ENCODE measurements at places on chromosomes 2 and 18.
A peak's percentile ranks its signal among the peaks of the same experiment; 100 is the strongest.

DNA sequence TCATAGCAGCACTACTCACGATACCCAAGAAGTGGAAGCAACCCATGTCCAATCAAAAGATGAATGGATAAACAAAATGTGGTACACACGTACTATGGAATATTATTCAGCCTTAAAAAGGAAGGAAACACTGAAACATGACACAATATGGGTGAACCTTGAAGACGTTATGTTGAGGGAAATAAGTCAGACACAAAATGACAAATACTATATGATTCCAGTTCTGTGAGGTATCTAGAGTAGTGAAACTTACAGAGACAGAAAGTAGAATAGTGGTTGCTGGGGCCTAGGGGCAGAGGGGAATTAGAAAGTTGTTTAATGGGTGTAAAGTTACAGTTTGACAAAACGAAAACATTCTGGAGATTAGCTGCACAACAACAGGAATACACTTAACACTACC lies 24.7 kb downstream of the TLK1 start:
- no peak for DNase-seq

- no peak for DNase-seq
Measured at GRCh38 chr2:137367361-137367760, 596.9 kb upstream of the HNMT start.

- DNase-seq, result no peak
Measured at GRCh38 chr2:146844226-146844990, 1000.4 kb upstream of the ACVR2A start.

GRCh38 chr18:47118981-47119380 lies 31.3 kb downstream of the HDHD2 start:
- DNase-seq, result no peak

DNA sequence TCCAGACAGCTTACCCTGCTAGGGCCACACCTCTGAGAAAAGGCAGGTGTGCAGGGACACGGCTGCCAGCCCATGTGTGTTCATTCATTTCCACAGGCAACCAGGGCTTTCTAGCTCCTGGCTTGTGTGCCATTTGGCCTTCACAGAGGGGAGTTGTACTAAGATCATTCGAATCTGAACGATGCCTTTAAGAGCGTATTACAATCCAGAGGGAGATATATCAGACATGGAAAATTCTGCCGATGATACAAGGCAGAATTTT lies 64.2 kb upstream of the OTOF start:
- DNase-seq, result no peak

DNA sequence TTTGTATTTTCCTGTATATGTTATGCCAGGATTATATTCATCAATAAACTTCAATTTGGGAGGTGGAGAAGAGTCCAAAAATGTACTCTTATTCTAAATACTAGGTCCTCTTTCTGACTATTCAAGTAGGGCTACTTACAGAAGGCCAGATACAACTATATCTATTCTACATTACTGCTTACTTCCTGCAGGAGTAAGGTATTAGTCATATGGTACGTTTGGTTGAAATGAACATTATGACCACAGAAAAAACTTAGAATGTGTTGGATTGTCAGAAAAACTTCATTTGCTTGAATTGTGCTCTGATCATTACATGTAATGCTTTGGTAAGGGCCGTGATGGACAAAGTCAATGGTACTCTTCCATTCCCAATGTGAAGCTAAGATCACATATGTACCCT lies 35.0 kb downstream of the STAT4 start:
- no peak for DNase-seq

GRCh38 chr2:168997794-168998193 lies 33.3 kb downstream of the ABCB11 start:
- DNase-seq, result no peak

GRCh38 chr2:102755284-102755683 lies 6.5 kb upstream of the TMEM182 start:
- DNase-seq, result no peak

GRCh38 chr2:159792599-159792998 lies 5.4 kb downstream of the CD302 start:
- DNase-seq, result no peak

DNA sequence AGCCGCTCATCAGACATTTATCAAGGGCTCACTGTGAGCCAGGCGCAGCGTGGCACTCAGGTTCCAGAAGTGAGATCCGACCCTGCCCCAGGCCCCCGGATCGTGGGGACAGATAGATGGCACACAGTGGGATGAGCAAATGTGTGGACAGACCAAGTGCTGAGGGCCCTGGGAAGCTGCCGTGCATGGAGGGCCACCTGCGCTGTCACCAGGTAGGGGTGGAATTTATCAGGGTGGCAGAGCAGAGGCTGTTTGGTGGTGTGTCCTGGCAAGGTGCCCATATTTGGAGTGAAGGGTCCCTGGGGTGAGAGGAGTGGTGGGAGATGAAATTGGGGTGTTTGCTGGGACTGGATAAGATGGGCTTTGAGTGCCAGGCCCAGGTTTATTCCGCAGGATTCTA lies 92.8 kb upstream of the HS6ST1 start:
- no peak for DNase-seq

DNA sequence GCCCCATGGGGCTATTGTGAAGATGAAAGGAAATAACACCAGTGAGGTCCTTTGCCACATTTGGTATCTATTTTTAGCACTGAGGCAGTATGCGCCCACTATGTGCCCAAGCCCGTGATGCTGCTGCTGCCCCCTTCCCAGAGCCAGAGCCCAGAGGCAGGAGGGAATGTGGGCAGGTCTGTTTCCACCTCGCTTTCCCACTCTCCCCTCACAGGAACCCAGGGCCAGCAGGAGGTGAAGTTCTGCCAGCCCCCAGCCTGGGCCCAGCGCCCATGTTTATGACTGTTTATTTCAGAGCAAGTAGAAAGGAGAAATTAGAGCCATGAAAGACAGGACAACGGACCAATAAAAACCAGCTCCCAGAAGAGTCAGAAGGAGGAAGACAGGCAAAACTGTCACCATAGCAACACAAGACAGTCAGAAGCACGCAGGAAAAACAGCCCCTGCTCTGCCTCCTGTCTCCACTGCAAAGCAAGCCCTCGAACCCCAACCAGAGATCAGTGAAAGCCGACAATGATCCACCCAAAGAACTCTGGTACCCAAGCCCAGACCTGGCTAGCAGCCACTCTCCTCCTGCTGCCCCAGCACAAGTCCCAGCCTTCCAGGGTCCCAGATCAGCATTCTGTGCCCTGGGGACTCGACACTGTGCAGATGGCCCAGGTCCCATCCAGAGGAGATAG lies 1.4 kb downstream of the CYRIA start:
- DNase-seq, result peak; percentile 27

DNA sequence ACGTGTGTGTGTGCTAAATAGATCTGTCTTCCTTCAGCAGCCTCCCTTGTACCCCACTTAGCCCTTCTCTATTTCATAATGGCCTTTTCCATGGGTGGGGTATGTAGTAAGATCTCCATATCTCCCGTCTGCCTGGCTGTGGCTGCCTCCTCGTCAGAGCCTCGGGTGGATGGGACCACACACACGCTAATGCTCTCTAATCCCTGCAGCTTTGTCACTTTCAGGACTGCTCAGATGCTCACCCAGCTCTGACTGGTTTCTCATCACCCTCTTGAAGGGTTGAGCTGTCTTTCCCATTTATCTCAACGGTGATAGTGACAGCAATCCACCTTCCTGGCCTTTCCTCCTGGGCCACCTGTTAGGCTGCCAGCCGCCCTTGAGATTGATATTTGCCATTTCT lies 95.3 kb downstream of the DCC start:
- no peak for DNase-seq

DNA sequence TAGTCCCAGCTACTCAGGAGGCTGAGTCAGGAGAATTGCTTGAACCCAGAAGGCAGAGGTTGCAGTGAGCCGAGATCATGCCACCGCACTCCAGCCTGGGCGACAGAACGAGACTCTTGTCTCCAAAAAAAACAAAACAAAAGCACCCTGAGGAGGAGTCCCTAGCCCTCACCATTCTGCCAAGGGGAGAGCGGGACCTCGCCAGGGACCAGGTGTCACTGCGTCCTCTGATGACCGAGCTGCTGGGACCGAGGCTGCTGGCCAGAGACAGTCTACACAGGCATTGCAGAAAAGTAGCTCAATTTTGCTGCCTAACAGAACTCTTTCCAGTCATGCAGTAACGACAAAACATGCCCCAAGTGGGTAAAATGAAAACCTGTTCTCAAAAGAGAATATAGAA lies 18.4 kb downstream of the NCK2 start:
- no peak for DNase-seq

- DNase-seq, result no peak
Measured at GRCh38 chr2:24054366-24055010, 4.9 kb downstream of the FKBP1B start.

GRCh38 chr2:21916934-21917522 lies 793.3 kb downstream of the TDRD15 start:
- DNase-seq, result no peak

GRCh38 chr2:14284244-14284643 lies 348.3 kb upstream of the LRATD1 start:
- no peak for DNase-seq

- DNase-seq, result no peak
Measured at GRCh38 chr18:75269124-75269680, 58.6 kb downstream of the TSHZ1 start.

GRCh38 chr2:62501794-62502500 lies 4.0 kb downstream of the TMEM17 start:
- no peak for DNase-seq

DNA sequence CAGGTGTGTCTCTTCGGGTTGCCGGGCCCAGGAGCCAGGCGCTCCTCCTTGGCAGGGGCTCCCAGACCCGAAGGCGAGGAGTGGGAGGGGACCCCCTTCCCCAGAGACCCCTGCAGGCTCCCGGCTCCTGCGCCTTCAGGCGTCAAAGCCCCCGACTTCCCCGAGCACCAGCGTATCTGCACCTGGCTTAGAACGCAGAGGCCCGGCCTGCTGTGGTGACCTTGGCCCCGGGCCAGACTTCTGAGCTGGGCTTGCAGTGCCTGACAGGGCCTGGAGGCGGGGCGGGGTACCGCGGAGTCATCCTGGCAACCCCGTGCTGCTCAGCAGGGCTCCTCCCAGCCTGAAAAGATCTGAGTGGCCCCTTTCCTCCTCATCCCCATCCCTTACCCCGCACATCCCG lies 27.0 kb downstream of the SKA1 start:
- DNase-seq, result no peak

GRCh38 chr2:200624026-200624425 lies 38.2 kb downstream of the AOX1 start:
- DNase-seq, result no peak

GRCh38 chr2:71929482-71929772 lies 218.2 kb downstream of the CYP26B1 start:
- no peak for DNase-seq

GRCh38 chr2:47599171-47599570 lies 183.8 kb upstream of the MSH6 start:
- DNase-seq, result no peak

GRCh38 chr18:13725566-13726231 lies 659 bp downstream of the FAM210A start:
- DNase-seq, result no peak

DNA sequence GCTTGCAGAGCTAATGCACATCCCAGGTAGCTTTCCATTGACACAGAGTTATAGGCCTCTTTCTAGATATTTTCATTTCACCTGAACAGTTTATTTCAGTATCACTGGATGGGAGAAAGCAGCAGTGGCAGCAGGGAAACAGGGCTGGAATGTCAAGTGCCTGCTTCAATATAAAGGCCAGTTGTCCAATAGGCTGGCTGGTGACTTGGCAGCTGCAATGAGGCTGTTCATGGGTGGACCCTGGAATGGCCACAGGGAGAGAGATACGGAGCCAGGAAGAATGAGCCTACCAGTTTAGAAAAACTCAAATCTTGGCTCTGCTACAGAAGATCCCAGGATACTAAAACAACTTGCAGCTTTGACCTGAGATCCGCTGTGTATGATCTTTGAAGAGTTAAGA lies 185.0 kb downstream of the BCL11A start:
- DNase-seq, result no peak

- no peak for DNase-seq
Measured at GRCh38 chr2:25414781-25415180, 73.1 kb upstream of the DNMT3A start.

DNA sequence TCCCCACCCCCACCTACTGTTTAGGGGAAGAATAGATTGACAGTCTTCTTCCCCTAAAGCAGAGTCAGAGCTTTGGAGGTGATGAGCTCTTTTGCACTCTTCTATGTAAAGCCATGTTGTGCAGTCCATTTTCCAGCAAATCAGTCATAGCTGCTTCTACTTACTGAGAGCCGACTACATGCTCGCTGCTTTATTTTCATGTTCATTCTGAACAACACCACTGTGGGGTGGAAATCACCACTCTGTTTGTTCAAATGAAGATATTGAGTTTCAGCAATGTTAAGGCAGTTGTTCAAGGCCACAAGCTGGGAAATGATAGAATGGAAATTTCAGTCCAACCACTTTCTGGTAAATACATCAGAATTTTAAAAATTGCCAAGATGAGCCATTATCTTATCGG lies 88.3 kb downstream of the INSIG2 start:
- DNase-seq, result no peak

- DNase-seq, result no peak
Measured at GRCh38 chr2:55916473-55917049, 7.0 kb downstream of the EFEMP1 start.

- DNase-seq, result no peak
Measured at GRCh38 chr2:230016844-230017243, 51.9 kb downstream of the SLC16A14 start.

DNA sequence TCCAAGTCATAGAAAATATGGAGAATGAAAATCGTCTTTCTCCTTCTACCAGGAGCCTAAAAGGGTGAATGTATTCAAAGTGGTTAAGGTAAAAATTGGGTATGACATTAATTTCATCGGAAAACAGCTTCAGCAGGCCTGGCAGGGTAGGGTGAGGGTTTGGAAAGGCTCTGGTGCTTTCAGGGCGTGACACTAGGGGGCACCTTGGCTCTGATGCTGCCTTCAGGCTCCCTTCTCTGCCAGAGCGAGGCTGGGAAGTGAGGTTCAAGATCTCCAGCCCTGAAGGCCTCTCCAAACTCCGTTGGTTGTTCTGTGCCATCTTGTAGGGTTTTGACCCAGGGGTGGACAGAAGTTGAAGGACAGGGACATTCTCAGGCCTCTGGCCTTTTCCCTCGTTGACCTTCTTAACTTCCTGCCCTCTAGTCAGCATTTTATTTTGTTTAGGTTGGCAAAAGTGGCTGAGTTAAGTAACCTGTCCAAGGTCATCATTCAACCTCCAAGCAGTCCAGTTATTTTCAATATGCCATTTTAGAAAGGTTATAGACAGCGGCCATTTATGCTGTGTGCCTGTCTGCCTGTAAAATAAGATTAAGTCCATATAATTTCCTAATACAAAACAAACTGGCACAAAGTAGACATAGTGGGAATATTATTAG lies 40.3 kb downstream of the EML6 start:
- no peak for DNase-seq

All from RCC 7860 (cell line).